Adrenal gland (tissue), 19 donors: ENCODE measurements at places on chromosomes 2 and 18. TPM values are rescaled to one million over a fixed set of nuclear protein-coding genes. Genes with fewer than 3 reads are reported as not detected.

The BOLL gene
- total RNA-seq: not detected

The AFG3L2 gene
- total RNA-seq: 41.0 TPM

The GKN2 gene
- 0.31 TPM for total RNA-seq

The AP1S3 gene
- 1.0 TPM for total RNA-seq

The RESP18 gene
- not detected for total RNA-seq

The ESPNL gene
- 0.69 TPM for total RNA-seq

The SP140 gene
- total RNA-seq: 1.8 TPM

The SERPINB13 gene
- not detected for total RNA-seq

The CLEC4F gene
- not detected for total RNA-seq
